ENCODE measurements at places on chromosomes 6 and 20.

DNA sequence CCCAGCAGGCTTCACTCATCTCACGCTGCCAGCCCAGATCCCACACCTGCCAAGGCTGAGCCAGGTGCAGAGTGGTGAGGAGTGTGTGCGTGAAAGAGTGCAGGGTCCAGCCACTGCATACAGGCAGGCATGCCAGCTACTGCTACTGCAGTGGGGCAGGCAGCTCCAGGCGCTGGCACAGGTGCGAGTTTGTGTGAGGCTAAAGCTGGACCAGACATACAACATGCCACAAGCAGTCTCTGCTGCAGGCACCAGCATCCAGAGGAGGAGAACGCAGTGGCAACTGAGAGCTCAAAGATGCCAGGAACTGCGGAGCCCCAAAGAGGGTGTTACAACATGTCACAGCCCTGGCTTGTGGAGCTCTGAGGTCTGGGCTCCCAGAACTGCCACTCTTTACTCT is 149.8 kb downstream of the EYS start:
- DNase-seq = no peak

GRCh38 chr6:101722991-101723579 is 329.6 kb downstream of the GRIK2 start:
- DNase-seq = no peak

DNA sequence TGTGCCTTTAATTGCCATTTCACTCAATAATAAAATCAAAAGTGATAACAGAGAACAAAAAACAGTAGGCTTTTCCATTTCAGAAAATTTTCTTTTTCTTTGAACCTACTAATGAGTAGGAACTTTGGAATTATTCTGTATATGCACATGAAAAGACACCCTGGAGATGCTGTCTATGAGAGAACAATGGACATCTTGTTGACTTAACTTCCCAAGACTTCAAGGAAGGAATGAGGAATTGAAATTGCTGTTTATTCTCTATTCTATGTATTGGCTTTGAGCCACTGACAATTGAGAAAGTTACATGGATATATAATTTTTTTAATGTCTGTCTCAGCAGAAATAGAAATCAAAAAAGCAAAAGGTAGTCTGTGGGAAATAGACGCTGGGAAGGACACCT is 98.6 kb upstream of the PCSK2 start:
- no peak for DNase-seq

DNA sequence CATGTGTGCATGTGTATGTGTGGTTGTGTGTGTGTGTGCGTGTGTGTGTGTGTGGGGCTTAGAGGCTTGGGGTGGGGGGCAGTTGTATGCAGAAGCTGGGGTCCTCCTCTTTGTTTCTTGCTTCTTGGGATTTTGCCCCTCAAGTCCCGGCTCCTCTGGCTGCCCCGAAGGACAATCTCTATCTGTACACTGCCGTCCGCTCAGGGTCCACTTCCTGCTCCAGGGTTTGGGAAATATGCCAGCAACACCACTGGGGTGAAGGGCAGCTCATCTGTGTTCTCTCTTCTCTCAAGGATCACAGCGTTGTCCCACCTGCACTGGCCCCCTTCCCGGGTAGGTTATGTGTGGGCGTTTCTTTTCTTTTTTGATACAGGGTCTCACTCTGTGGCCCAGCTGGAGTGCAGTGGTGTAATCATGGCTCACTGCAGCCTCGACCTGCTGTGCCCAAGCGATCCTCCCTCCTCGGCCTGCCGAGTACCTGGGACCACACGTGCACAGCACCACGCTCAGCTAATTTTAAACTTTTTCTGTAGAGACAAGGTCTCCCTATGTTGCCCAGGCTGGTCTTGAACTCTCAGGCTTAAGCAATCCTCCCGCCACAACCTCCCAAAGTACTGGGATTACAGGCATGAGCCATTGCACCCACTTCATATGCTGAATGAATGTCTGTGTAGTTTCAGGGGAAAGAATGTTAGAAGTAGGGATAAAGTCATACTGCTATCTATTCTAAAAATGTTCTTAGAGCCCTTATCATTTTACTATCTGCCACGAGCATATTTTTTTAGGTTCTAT is 25.7 kb downstream of the SLC2A4RG start:
- DNase-seq = no peak

- no peak for DNase-seq
These were observed 574.2 kb downstream of the KHDRBS2 start for GRCh38 chr6:61711849-61712248.

DNA sequence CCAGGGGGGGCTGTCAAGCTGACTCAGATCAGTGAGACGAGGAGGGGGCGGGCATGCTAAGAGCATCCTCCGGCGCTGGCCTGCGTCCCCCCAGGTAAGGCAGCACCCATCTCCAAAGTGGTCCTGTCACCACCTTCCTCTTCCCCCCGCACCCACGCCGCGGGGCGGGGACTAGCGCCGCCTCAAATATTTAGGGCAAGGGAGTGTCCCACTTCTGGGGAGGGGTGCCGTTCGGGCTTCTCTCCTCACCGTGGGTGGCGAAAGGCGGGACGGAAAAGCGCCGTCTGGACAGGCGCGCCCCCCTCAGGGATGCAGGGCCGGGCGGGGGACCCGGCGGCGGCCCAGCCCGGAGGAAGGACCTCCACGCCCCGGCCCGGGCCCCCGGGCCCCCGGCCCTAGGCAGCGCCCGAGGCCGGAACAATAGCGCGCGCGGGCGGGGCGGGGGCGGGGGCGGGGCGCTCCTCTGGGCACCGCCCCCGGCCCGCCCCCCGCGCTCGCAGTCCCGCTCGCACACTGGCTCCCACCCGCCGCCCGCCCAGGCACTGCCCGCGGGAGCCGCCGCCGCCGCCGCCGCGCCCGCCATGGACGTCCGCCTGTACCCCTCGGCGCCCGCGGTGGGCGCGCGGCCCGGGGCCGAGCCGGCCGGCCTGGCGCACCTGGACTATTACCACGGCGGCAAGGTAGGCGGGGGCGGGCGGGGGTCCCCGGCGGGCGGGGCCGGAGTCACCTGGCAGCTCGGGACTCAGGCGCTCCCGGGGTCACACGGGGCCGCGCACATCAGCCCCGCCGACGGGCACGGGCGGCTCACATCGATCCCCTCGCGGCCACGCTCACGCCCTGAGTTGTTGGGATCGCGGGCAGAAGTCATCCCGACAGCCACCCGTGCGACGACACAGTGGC is at the start of gene TOX2:
TSS of gene TOX2 (plus strand) at position 542 of the 900 bp plus-strand sequence. CDS start at position 582, 40 bp downstream.
- DNase-seq = no peak

- no peak for DNase-seq
These were observed 25.3 kb downstream of the SLC35A1 start for GRCh38 chr6:87498048-87498447.

GRCh38 chr6:166938150-166938549 is 18.2 kb downstream of the RNASET2 start:
- no peak for DNase-seq

- no peak for DNase-seq
These were observed 19.7 kb downstream of the TSHZ2 start for GRCh38 chr20:52991830-52992229.

DNA sequence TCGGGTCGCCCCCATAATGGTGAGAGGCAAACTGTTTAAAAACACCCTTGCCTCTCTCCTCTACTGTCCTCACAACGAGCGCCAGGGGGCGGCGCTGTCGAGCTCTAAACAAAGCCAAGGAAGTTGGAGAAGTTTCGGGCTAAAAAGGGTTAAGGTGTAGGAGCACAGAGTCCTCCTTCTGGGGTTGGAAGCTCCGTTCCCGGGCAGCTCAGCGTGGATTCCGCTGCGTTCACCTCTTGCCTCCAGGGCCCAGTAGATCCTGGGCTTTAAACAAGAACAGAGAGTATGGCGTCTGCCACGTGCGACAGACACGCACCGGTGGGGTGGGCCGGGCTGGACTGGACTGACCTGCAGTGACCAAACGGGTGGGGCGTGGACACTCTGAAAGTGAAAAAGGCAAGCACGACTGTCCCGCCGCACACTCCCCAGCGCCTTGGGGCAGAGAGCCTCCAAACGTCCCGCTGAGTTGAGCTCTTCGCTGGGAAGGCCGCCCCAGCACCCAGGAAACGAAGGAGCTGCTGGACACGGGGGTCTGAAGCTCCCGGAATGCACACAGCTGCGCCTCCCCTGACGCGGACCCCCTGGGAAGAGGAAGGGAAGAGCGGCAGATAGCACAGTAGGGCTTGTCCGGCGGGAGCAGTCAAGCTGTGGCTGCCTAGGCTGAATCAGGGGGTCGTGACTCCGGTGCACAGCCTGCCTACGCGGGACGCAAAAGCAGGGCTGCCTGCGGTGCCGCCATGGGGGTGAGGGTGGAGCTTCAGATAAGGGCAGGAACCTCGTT is 1.6 kb upstream of the THBD start:
- peak; percentile 89 for DNase-seq
